CD4-positive, alpha-beta T cell treated with Interleukin-10 for 1 hour (primary cell): ENCODE measurements at places on chromosomes 5 and 9.

GRCh38 chr5:72393052-72393451 is 72.9 kb downstream of the PTCD2 start:
- no peak for DNase-seq

- no peak for DNase-seq
Observed at GRCh38 chr5:6396836-6397535, 18.6 kb upstream of the MED10 start.

- DNase-seq: no peak
Observed at GRCh38 chr9:34363619-34364351, 12.9 kb downstream of the MYORG start.

- DNase-seq: peak; percentile 35
Observed at GRCh38 chr9:70639853-70640814, 225.7 kb upstream of the KLF9 start.

DNA sequence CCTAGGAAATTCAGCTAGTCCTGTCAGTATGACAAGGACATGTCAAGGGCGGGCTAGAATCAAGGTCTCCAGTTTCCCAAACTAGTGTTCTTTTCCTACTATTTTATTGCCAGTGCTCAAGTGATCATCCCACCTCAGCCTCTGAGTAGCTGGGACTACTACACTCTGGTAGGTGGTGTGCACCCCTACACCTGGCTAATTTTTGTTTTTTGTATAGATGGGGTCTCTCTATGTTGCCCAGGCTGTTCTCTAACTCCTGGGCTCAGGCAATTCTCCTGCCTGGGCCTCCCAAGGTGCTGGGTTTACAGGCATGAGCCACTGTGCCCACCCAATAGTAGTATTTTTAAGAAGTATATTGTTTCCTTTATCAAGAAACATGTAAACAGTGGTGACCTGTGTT is 54.0 kb downstream of the C9orf85 start:
- DNase-seq: no peak

- DNase-seq: no peak
Observed at GRCh38 chr5:94283093-94283492, 335.3 kb downstream of the KIAA0825 start.

GRCh38 chr9:133320421-133320881 is 15.5 kb downstream of the SURF6 start:
- DNase-seq: no peak

DNA sequence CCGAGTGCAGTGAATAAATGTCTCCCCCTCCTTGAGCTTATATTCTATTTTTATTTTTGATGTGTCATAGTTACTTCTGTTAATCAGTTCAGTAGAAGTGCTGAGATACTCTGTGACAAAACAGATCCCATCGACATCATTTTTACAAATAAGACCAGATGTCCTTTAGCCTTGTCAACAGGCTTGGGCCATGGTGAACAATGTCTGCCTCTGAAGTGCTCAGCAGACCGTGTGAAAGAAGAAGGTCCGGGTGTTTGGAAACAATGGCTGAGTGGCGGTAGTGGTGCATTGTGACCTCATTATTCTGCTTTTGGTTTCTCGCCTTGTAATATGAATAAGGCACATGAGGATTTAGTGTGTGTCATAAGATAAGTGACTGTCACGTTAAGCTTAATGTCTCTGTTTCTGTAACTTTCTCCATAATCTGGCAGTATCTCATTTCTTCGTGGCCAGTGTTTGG is 71.2 kb downstream of the SYK start:
- no peak for DNase-seq

- no peak for DNase-seq
Observed at GRCh38 chr9:93670208-93671019, 94.0 kb downstream of the PHF2 start.

DNA sequence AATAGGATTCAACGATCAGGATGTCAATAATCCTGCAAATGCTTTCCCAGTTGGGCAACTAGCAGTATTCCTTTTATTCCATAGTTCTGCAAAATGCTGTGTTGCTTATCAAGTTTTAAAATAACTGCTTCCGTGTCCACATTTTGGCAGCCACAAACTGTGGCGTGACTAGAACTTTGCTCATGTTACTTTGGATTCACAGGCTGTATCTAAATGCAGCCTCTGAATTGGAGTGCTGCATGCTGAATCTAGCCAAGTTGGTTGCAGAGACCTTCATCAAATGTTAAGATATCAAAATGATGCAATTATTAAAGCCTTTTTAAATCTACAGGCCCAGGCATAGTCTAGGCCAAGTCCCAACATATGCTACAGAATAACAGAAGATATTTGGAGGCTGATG is 249.2 kb downstream of the NR2F1-AS1 start:
- no peak for DNase-seq

DNA sequence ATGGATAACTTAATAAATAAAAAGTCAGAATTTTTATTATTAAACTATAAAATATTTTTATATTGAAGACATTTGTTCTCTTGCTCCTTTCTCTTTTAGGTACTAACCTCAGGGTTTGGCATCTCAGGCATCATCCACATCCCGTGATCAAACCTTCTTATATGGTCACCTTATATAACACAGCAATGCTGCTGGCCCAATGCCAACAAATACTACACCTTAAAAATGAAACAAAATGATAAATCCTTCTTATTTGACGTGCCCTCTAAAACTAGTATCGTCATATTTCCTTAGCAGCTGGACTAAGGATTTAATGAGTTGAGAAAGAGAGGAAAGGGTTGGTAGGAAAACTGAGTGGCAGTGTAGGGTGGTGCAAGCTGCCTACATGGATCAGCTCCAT is 56.6 kb downstream of the NDUFAF2 start:
- no peak for DNase-seq

- DNase-seq: no peak
Observed at GRCh38 chr5:153641183-153641688, 150.8 kb downstream of the GRIA1 start.

DNA sequence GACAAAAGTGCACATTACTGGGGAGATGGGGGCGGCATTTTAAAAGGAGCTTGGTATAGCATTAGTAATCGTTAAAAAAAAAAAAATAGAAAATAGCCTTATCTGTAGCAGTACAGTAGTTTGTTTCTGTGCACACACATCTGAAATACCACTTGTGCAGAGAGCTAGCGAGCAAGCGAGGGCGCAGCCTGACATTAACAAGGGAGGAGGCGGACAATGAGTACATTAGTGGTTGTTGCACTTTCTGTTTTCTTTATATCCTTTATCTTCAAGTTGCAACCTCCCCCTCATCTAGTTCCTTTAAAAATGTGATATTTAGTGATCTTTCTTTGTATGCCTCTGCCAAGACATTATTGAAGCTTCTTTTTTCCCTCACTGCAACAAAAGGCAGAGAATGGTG is 880 bp upstream of the PTPDC1 start:
- DNase-seq: no peak

DNA sequence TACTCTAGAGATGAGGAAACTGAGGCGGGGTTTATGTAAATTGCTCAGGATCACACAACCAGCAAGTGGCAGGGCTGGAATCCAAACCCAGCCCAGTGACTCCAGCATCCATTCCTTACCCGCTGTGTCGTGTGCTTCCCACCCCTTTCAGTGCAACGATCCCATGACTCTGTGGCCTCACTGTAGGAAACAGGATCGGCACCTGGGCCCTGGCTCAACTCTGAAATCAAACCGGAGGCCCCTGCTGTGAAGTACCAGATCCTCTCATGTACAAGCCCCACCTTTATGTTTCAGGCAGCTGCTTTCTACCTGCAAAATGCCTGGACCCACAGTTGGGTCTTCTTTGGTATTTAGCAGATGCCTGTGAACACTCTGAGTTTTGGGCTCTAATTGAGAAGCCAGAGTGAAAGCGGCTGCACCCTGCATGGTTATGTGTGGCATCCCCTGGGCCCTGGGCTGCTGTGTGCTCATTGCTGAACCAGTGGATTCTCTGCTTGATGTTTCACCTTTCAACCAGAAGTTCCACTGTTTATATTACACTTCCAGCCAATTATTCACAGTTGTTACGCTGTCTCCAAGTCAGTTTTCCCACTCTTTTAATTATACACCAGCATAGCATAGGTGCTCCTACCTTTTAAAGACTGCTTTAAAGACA is 36.7 kb downstream of the ABLIM3 start:
- no peak for DNase-seq

DNA sequence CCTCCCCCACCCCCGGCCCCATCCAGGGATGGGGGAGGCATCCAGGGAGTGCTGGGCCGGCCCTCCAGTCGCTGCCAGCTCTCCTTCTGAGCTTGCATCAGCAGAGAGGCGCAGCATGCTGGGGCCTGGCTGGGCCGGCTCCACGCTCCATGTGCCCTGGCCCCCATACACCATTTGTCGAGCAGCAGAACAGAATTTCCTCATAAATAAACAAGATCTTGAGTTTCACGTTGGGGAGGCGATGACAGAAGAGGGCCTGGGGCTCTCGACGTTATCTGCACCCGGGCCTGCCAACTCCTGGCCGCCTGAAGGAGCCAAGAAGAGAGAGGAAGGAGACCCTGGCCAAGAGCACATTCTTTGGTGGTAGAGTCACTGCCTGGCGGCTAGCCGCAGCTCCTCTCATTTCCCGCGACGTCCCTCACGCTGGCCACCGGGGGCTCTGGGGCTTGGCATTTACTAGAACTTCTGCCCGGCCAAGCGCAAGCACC is 177.0 kb downstream of the FGF18 start:
- DNase-seq: no peak

DNA sequence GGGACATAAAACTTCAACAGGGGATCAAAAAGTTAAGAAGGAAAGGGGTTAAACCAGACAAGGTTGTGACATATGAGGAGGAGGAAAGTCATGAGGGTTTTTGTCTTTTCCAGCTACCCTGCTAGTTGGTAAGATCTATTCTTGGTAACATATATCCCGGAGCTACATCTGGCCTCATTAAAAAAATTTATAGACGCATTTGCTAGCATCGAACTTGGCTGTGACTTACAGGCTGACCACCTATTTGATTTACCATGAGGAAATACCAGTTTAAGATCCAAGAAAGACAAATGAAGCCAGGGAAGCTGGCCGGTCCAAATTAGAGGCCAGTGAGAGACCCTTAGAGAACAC is 87.6 kb upstream of the NIPAL4 start:
- no peak for DNase-seq
